ENCODE measurements at places on chromosomes 1 and 21.

- DNase-seq, result no peak
Observed at GRCh38 chr21:32917362-32918135, 108.2 kb upstream of the OLIG2 start.

GRCh38 chr21:36145259-36145658, 10.4 kb downstream of the CBR3 start:
- DNase-seq, result no peak

GRCh38 chr1:1394116-1394515, 5.0 kb downstream of the CCNL2 start:
- no peak for DNase-seq

DNA sequence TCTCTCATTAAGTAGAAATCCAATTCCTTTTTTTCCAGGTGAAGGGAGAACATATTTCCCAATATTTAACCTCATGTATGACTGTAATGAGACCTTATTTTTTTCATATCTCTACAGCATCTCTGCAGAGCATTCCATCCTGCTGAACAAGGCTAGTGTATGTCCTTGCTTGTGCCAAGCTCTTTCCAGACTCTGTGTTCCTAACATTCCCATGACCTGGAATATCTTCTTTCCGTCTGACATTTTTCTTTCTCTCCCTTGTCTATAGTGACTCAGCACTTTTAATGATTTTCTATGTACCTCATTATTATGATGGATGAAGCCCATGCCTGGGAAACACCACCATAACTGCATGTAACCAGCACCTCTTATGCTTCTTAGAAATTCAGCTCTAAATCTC, 278.3 kb upstream of the NRIP1 start:
- DNase-seq, result no peak

DNA sequence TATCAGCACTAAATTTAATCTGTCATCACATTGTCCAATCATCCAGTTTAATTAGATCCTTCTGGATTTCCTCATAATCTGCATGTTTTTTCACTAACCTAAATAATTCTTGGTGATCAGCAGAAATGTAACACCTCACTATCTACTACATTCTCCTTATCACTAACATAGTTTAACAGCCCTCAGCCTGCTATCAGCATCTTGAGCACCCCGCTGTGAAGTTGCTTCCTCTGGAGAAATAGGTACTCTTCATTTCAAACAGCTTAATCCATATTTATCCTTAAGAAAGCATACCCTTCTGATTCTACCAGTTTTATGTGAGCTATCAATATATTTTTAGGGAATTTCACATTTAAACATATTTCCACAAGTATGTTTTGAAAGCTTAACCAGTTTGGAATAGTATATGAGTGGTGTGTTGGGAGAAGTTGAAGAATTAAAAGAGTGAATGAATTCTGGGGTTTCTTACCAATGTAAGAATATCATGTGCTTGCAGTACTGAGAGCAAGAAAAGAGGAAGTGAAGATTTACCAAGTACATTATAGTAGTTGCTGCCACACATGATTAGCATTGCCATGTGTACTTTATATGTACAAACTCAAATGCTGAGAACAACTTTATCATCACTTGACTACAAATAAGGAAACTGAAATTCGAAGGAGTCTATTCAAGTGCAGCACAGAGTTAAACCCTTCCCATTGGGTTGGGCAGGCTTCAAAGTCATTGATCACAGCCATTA, 771.1 kb upstream of the ADGRL4 start:
- DNase-seq, result no peak

GRCh38 chr1:63691701-63692425, 82.0 kb upstream of the ROR1 start:
- DNase-seq, result peak; percentile 80

- no peak for DNase-seq
Observed at GRCh38 chr1:197808880-197809279, 33.6 kb upstream of the DENND1B start.

- peak; percentile 90 for DNase-seq
Observed at GRCh38 chr1:203558064-203558760, 64.3 kb downstream of the OPTC start.
